NAMALWA (cell line): ENCODE measurements at places on chromosomes 16 and 17.

GRCh38 chr17:7083592-7083991, 3.5 kb upstream of the CLEC10A start:
- DNase-seq: no peak

DNA sequence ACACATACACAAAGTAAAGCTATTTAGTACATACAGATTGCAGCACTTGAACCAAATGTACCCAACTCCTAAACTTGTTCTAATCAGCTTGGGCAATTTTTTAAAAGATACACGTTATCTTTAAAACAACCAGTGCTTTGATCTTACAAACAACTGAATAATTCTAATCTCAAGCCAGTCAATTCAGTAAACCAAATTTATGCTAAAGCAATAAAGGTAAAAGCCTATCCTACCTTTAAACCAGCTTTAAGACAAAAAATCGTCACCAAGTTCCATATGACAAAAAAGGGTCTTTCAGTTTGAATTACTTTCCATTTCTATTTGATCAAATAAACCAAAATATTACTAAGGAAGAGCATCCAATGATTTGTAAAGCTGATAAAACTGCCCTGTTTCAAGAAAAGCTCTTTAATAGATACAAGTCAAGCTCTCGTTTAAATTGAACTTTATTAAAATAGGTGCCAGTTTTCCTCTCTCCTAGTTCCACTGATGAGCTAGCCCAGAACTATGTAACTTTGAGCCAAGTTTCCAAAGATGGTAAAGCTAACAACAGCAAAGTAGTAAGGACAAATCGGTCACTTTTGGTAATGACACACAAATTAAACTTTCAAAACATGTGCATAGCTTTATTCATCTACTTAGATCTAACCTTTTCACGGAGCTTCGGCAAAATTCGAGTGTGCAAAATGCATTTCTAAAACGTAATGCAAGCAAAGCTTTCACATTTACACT, 10.2 kb downstream of the CRYBA1 start:
- DNase-seq: no peak

DNA sequence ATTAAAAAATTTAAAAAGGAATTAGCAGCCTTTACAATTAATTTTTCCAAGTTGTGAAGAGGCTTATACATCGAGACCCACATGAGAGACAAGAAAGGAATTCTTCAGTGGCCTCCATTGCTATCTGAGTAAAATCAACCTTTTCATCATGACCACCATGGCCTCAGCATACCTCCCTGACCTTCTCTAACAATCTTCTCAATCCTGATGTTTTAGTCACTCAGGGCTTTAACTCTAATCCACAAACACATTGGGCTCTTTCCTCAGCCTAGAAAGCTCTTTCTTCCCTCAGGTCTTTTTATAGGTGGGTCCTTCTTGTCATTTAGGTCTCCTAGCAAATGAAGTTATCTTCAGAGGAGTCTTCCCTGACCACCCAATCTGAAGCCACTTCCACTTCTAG, 46.4 kb downstream of the SPOP start:
- no peak for DNase-seq

GRCh38 chr17:38943607-38944006, 18.2 kb downstream of the LASP1NB start:
- DNase-seq: no peak

DNA sequence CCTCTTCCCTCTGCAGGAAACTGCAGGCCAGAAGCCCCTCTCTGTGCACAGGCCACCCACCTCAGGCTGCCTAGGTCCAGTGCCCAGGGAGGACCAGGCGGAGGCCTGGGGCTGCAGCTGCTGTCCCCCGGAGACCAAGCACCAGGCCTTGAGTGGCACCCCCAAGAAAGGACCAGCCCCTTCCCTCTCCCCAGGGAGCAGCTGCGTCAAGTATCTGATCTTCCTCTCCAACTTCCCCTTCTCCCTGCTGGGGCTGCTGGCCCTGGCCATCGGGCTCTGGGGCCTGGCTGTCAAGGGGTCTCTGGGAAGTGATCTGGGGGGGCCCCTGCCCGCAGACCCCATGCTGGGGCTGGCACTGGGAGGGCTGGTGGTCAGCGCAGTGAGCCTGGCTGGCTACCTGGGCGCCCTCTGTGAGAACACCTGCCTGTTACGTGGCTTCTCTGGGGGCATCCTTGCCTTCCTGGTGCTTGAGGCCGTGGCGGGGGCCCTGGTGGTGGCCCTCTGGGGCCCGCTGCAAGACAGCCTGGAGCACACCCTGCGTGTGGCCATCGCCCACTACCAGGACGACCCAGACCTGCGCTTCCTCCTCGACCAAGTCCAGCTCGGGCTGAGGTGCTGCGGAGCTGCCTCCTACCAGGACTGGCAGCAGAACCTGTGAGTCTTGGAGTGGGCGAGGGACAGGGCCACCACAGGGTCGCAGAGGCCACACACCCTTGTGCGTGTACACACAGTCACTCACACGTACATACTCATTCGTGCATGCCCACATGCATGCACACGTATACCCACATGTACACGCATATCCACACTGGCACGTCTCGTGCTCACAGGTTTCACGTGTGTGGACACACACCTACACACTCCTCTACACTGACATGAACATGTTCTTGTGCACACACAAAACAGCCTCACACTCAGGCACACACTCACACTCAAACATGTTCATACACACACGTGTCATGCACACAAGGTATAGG, 8.3 kb downstream of the TSPAN10 start:
- DNase-seq: no peak

- DNase-seq: no peak
These were observed 12.7 kb upstream of the TMEM98 start for GRCh38 chr17:32915245-32915644.

DNA sequence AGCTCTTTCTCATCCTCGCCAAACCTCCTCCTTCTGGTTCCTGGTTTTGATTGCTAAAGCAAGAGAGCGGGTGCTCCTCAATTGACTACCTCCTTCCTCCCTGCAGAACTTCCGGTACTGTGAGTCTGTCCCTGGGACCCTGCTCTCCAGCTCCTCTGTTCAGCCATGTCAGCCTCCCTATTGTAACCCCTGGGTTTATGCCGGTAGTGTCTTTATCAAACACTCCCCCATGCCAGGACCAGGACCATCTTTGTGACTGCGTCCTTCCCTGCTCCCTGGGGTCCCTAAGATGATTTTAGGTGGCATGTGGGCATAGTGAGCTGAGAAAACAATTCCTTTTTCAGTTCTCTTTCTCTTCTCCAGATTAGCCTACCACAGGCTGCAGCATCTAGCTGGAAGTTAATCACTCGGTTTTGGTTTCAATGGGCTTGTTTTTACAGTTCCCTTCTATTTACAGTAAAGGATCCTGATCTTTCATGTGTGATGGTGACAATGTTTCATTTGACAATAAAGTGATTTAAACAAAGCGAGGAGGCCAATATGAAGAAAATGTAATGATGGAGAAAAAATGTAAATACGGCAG, 27.7 kb upstream of the IL21R start:
- no peak for DNase-seq

- DNase-seq: no peak
These were observed 12.3 kb downstream of the GRIN2A start for GRCh38 chr16:10169904-10170410.

- DNase-seq: no peak
These were observed 55.6 kb upstream of the ALOX12 start for GRCh38 chr17:6940186-6940649.

DNA sequence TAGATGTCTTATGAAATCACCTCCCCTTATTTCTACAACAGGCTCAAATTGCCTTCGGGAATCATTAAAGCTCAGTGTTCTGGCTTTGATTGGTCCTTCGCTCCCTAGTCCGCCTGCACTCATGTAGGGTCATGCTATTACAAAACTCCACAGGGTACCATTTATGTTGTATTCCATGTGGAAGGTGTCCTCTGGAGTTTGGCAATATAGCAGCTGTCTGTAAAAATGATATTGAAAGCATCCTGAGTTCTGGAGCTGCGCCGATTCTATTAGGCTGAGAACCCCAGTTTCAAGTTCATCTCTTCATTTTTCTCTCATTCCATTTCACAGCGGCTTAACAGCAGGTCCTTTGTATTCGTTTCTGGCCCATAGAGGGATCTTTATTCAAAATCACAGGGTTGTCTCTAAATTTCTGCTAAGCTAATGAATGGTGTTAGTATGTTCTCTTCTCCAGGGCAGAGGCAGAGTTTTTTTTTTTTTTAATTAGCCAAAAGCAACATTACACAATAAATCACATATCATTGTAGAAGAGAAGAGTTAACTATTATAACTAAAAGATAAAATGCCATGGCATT, 71.9 kb upstream of the TEKT1 start:
- DNase-seq: no peak

GRCh38 chr16:5678371-5678770, 580.8 kb upstream of the EEF2KMT start:
- no peak for DNase-seq

DNA sequence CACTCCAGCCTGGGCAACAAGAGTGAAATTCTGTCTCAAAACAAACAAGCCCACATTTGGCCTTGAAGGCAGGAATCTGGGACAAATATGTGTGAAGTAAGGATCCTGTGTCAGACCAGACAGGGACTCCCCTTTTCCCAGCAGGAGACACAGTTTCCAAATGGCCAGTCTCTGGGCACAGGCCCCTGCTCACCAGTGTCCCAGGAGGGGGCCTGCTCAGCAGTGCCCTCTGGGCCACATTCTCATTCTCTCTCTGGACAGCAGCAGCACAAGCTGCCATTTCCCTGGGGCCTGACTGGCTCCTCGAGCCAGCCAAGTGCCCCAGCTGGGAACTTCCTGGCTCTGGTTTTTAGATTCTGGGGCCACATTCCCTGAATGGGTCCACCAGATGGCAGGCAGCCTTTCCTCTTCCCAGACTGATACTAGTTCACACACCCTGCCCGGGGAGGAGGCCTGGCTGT, 11.7 kb upstream of the MNT start:
- no peak for DNase-seq

GRCh38 chr17:43608313-43608712, 53.4 kb downstream of the MEOX1 start:
- peak; percentile 54 for DNase-seq

GRCh38 chr17:47707884-47708283, 13.9 kb downstream of the TBKBP1 start:
- DNase-seq: no peak

DNA sequence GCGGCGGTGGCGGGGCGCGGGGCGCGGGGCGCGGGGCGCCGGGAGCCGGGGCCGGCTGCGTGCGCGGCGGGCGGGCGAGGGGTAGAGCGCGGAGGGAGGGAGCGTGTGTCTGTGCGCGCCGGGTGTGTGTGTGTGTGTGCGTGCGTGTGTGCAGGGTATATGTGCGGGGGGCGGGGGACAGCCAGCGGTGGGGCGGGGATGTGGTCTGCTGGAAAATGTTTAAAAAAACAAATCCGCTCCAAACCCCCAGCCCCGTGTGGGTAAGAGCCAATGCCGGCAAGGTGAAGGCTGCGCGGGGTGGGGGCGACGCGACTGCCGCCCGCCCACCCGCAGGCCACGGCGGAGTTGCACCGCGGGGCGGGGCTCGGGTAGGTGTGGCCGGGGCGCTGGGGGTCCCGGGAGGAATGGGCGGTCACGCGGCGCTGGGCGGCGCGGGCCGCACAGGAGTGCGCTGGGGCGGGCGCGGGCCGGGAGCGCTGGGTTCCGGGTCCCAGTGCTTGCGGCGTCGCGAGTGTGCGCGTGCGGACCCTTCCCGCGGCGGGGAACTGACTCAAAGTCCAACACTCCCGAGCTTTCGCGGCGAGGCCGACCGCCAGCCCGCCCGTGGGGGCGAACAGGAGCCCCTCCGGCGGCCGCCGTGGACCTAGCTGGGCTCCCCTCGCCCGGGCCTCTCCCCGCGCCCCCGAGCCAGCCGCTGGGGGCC, at the start of gene CYGB:
Gene CYGB (minus strand): TSS at position 132 of the 703 bp plus-strand sequence. CDS start 167 bp downstream, outside the sequence.
- DNase-seq: no peak

DNA sequence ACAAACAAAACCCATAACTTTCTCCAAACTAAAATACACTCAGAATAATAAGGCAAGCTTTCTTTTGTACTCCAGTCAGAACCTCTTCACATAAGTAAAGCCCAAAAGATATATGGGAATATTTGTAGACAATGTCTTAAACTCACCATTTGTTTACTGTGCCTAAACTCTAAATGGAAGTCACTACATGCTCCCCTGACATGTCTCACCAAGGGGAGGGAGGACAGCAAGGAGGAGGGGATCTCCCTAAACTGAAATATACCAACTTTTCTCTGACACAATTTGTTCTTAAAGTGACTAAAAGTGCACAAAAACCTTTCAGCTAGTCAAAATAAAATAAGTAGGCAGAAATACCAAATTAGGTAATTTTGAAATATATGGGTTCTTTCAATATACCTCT, 38.5 kb downstream of the GRB7 start:
- DNase-seq: no peak

- no peak for DNase-seq
These were observed 71.6 kb upstream of the ALOX12 start for GRCh38 chr17:6924208-6924607.

DNA sequence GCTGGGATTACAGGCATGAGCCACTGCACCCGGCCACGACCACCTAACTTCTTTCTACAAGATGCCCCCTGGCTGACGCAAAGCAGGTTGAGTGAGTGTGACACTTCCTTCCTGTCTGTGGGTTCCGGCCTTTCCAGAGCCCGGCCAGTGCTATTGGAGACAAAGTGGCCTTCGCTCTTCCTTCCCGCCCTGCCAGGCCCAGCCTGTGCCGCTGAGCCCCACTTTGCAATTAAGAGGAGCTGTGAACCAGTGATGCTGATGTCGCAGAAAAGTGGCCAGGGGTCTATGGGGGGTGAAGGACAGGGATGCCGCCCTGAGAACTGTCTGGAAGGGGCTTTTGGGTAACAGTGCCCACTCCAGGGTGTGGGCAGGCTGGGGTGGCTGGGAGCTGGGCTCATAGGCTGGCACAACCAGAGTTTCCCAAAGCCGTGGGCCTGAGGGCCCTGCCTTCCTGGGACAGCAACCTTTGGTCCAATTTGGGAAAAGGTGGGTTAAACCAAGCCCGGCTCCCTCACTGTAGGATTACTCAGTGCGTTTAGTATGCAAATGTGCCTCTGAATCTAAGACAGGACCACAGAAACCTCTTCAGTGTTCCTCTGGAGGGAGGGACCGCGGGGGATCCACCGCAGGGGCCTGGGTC, 174.9 kb downstream of the SEC14L1 start:
- DNase-seq: no peak

DNA sequence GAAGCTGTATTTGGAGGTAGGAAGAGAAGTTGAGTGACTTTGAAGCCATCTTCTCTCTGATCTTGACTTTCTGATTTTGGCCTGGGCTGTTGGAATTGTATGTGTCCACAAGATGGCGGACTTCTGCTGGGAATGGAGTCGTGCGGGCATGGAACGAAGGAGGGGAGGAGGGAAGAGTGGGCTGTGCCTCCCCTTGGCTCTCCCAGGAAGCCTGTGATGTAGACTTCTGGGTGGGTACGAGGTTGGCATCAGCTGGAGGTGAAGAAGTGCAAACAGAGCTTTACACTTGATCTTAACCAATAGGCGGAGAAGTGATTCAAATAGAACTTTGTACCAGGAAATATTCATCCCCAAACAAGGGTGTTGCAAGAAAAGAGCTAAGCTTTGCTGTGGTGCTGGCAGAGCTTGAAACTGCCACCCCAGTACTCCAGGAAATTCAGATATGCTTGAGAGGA, 7.4 kb upstream of the TMEM220 start:
- DNase-seq: peak; percentile 13

- peak; percentile 44 for DNase-seq
These were observed 2.4 kb downstream of the VPS25 start for GRCh38 chr17:42775534-42776098.
